ENCODE measurements at places on chromosomes 11 and 22.

- no peak for DNase-seq
Measured at GRCh38 chr22:42439821-42440674, 7.8 kb upstream of the NFAM1 start.

DNA sequence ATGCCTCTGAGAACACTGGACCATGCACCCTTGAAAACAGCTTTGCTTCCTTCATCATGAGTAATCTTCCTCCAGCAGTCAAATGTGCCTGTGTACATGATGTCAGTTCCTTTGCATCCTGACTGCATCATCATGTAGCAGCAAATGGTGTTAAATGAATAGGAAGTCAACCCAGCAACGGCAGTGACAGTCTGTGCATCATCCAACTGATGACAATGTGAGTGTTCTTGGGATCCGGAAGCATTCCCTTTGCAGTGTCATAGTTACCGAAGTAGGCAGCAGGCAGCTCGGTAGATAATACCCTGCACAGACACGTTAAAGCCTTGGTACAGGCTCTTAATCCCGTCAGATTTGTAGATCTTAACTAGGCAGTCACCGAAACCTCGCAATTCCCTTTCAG lies 2.5 kb downstream of the WBP2NL start:
- no peak for DNase-seq

GRCh38 chr11:14756349-14756748 lies 112.7 kb downstream of the PDE3B start:
- no peak for DNase-seq

DNA sequence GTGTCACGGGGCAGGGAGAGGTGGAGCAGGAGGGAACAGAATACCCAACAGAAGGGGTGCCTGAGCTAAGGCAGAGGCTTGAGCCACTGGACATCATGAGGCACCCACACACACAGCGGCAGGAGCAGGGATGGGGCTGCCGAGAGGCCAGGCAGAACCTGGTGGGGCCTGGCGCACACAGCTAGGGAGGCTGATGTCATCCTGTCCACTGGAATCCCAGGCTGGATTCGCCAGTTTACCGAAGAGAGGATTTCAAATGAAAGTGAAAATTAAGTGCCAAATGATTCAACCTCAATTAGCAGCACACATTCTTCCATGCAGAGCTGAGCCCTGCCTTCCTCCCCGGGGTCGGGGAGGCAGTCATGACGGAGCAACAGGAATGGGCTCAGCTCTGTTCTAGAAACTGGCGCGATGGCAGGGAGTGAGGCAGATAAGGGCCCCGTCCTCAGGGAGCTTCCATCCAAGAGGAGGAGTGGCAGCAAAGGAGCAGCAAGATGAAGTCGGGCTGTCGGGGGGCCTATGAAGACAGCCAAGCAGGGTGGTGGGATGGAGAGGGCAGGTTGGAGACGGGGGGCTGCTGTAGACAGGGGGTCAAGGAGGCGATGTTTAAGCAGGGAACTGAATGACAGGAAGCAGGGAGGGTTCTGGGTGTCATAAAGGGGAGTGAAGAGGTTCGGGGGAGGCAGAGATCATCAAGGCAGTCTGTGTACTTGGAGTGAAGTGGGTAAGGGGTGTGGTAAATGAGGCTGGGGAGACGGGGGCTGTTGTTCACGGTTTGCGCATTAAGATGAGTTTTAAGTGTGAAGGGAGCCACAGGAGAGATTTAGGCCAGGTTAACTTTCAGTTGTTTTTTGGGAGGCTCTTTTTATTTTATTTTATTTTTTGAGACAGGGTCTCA lies 6.4 kb downstream of the RAC2 start:
- DNase-seq = no peak

GRCh38 chr11:85182441-85183387 lies 444.4 kb downstream of the DLG2 start:
- peak; percentile 73 for DNase-seq

DNA sequence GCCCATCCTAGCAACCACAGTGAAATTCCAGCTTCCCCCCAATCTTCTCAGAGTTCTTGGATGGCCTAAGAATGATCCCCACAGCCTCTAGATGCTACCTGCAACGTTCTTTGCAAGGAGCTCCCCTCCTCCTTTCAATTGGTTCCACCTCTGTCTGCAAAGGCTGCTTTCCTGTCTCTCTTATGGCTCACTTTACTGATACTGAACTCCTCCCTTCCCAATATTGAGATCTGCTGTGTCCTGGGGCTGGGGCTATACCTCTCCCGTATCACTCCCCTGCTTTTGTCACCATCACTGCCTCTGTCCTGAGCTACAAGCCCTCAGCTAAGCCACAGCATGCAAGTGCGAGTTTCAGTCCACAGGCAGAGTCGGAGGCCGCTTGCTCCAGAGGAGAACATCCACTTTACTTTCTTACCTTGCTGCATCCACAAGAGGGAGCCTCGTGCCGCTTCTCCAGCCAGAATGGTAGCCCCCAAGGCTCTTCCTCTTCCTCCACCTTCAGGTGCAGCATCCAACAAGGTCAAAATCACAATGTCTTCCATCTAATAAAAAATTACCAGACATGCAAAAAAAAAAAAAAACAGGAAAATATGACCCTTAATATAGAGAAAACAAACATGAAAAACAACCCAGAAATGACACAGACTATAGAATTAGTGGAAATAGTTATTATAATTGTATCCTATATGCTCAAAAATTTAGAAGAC lies 48.6 kb upstream of the TMEM45B start:
- peak; percentile 28 for DNase-seq

DNA sequence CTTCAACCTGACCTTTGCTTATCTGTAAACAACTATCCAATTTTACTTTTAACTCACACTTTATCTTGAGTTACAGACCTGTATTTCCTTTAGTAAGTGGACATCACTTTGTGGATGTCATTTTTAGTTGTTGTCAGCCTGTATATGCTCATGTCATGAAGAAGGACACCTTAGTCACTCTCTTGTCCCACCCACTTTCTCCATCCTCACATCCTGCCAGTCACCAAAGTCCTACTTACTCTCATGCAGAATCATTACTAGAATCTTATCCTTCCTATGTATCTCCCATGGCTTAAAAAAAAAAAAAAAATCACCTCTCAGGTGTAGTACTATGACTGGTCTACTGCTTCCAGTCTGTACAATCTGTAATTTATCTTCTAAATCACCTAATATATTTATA lies 43.3 kb downstream of the SESN3 start:
- no peak for DNase-seq

GRCh38 chr11:83192606-83193245 lies 786 bp upstream of the ANKRD42 start:
- no peak for DNase-seq

- DNase-seq = no peak
Measured at GRCh38 chr11:80898910-80899309, 1458.1 kb upstream of the TENM4 start.

GRCh38 chr11:120239713-120240640 lies at the start of gene POU2F3:
TSS of gene POU2F3 (plus strand) at chr11:120240140. CDS start at chr11:120240344, 204 bp downstream.
- no peak for DNase-seq

GRCh38 chr11:83241291-83241946 lies 44.7 kb downstream of the CCDC90B start:
- DNase-seq = peak; percentile 43

- no peak for DNase-seq
Measured at GRCh38 chr11:58330861-58331260, 28.0 kb downstream of the OR5B17 start.

GRCh38 chr22:36245805-36246356 lies 6.6 kb upstream of the APOL2 start:
- DNase-seq = no peak

GRCh38 chr11:2516276-2517015 lies 71.6 kb downstream of the KCNQ1 start:
- no peak for DNase-seq

DNA sequence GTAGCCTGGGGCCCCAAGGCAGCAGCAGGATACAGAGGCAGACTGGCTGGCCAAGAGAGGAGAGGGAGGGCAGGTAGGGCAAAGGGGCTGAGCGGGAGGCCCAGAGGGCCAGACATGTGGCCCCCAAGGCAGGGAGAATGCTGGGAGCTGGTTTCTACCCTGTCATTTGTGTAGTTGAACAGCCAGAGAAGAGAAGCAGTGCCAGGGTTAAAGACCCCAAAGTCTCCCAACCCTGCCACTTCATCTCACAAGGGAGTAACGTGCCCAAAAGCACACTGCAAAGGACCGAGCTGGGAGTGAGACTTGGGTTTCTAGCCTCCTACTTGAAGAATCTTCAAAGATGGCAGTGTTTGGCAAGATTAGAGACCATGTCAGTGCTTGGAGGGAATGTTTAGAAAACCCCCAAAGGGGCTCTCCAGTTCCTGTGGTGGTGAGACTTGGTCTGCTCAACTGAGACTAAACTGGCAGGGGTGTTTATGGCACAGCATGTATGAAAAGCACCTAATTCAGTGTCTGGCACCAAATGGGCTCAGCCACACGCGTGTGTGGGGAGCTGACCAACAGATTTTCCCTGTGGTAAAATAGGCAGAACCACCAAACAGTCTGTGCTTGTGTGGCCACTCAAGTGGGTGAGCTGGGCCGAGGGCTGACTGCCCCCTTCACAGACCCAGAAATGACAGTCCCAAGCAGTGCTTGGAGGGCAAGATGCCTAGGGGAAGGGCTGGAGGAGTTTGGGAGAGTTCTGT lies 68.2 kb upstream of the CLTCL1 start:
- no peak for DNase-seq

- no peak for DNase-seq
Measured at GRCh38 chr22:21103633-21104032, 57.9 kb downstream of the LRRC74B start.

DNA sequence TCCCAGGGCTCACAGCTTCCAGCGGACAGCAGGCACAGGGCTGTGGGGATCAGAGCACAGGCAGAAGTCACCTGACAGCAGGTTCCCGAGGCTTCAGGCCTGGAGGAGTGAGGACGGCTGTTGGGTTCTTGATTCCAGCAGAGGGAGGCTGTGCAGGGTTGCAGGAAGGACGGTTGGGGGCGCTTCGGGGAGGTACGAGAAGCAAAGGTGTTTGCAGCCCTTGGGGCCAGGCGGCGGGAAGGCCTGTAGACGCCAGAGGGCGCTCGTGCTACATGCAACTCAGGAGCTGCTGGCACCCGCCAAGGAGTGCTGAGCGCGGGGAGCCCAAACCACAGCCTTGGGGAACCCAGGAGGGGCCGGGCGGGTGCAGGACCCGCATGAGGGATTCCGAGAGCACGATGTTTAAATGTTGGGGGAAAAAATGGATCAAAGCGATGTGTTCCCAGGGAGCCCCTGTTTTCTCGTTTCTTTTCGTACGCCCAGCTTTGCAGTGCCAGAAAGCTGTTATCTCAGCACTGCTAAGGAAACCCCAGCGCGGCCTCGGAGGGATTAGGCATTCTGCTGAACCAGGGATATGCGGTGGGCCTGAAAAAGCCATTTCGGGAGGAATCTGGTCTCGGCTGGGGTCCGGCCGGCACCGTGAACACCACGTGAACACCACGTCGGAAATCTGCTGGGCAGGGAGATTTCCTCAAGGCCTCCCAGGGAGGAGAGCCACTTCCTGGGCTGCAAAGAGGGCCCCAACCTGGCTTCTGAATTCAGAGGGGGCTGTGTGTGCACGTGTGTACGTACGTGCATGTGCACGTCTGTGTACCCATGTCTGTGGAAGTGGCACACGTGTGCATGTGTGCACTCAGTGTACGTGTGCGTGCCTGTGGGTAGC lies 88.1 kb downstream of the KCNQ1 start:
- DNase-seq = peak; percentile 83

DNA sequence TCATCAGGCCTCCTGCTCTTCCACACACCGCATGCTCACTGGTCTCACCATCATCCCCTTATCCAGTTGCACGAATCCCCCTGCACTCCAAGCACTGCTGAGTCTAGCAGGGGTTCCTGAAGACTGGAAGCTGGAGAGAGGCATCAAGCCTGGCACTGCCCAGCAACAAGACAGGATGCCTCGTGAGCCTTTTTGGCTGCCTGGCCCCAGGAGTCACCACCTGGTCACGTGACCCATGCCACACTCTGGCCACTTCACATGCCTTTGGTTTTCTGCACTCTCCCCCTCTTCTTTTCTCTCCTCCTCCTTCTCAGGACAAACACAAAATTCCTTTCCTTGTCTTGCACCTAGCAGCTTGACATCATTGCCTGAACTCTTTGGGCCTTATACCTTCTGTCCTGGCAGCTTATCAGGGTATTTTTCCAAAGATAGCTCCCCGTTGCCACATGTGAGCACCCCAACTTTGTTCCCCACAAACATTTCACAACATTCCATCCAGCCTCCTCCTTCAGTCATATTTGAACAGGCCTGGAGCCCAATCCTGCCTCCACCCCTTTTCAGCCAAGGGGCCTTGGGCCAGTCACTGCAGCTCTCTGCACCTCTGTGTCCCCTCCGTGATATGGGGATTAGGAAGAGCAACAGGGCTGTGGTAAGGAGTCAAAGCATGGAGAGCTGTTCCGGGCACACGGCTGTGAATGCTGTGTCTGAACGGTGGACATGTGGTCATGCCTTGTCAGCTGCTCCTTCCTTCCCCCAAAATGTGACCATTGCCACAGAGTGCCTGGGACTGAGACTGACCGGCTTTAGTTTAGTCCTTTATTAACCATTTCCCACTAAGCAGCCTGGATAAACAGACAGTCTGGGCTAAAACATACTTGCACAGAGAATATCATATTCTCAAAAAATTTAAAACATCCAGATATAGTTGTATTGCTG lies 2.8 kb upstream of the PACSIN2 start:
- no peak for DNase-seq

GRCh38 chr11:38136887-38137286 lies 1538.9 kb upstream of the RAG2 start:
- no peak for DNase-seq

DNA sequence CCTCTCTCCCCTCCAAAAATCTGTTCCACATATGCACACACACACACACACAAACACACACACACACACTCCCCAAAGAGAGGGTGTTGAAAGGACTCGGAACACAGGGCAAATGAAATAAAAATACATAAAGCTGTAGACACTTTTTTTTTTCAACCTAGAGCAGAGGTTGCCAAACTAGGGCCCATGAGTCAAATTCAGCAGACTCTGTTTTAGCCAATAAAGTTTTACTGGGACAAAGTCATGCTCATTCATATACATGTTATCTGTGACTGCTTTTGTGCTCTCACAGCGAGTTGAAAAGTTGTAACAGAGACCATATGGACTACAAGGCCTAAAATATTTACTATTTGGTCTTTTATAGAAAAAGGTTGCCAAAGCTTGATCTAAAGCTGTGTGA lies 8.9 kb downstream of the IMMP1L start:
- DNase-seq = no peak

GRCh38 chr22:22853713-22854112 lies 33.9 kb upstream of the IGLL5 start:
- DNase-seq = no peak

DNA sequence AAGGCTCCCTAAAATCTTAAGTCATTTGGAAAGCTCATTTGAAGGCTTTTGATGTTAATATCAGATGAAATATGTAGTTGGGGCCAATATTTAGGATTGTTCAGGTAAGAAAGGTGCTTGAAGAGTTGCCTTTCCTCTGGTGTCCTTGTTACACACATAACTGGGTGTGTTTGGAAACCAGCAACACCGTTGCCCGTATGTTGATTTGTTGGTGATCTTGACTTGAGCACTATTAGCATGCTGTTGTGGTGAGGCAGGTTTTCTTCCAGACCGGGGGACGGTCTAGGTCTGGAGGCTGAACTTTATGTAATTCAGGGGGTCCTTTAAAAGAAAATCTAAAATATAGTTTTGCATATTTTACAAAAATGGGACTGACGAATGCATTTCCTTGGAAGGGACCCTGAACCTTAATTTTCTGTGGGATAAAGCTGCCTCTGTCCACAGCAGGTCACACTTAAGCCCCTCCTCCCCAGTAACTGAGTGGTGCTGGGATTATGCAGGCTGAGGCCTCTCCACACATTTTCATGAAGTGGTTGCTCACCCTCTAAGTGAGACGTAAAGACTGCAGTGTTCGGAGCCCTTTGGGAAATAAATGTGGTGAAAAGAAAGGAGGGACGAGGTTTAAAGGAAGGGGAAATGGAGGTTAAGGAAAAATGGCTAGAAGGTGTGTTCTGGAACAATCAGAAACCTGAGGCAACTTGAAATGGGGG lies 1.8 kb downstream of the YWHAH start:
- DNase-seq = no peak

Data from SW 1271 (cell line).